ENCODE measurements at places on chromosomes 3 and 15. TPM values are rescaled to one million over a fixed set of nuclear protein-coding genes. Genes with fewer than 3 reads are reported as not detected.

Gene SV2B
- total RNA-seq, result not detected

Gene RTP1
- not detected for total RNA-seq

Gene DAZL
- not detected for total RNA-seq

Gene GMNC
- total RNA-seq, result 0.97 TPM

Gene SYNPR
- not detected for total RNA-seq

Gene CDHR4
- total RNA-seq, result not detected

Gene ERICH6
- 0.43 TPM for total RNA-seq

Gene PTX3
- total RNA-seq, result 22.5 TPM

Gene GOLGA8N
- total RNA-seq, result 2.6 TPM

Gene C3orf49
- not detected for total RNA-seq
